NCI-H2029 (cell line): ENCODE measurements at places on chromosomes 5 and 9.

DNA sequence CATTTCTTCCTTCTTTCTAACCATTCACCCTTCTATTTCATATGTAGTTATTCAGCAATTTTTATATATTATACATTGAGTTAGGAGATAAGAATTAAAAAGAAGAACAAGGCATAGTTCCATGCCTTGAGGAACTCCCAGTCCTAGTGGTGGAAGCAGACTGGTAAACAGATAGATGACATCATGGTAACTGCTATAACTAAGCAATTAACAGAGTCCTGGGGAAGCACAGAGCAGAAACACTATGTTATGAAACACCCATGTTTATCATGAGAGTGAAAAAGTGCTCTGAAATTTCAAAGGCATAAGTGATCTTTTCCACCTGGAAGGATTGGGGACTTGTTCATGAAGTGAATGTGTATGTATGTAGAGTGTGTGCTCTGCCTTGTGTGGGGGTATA is 14.6 kb downstream of the PAPPA start:
- no peak for DNase-seq

DNA sequence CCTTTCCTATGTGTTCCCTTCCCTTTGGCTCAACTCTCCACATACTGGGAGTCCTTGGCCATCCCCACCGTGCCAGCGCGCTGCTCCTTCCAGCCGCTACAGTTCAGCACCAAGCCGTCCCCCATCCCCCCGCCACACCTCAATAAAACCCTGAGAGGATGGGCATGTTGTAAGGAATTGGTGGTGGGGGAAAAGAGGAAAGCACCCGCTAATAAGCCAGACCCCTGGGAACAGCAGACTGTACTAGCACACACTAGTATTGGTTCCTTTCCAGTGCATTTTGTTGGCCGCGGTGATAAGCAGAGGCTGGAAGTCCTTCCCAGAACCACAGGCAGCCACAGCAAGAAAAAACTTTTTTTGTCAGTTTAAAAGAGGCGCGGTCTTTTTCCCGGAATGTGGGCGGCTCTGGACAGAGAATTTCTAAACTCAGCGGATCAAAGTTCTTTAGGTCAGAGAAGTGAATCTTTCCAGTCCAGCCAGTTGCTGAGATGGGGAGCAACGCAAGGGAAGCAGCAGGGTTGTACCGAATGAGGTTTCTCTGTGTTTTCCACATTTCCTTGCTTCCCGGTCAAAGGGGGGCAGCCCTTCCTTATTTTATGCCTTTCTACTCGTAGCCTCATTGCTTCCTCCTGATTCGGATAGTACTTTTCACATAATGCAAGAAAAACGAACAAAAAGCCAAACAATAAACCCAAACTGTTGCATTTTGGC is 2.1 kb downstream of the CHSY3 start:
- DNase-seq = no peak

DNA sequence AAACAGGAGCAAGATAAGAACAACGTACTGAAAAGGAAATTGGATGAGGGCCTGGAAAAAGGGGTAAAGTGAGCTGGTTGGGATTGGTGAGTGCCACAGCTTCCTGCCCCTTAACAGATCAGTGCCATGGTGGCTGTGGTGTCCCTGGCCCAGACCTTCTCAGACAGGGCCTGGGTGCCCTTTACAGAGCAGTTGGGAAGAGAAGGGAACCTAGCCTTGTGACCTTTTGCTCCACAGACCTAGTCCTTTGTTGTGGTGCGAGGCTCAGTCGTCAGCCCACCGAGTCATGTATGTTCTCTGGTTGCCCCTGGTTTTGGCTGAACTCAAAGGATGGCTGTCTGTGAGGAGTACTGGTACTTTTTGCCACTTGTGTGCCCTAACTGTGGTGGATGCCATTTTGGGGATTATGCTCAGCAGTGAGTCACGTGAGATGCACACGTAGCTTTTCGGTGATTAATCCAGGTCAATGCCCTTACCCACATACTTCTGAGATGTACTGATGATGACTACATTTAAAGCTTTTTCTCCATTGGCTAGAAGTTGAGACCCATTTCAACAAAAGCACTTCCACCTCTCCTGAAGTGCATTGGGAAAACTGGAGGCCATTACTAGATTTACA is 48.4 kb downstream of the EXOSC2 start:
- DNase-seq = no peak

GRCh38 chr9:3909966-3910650 is 384.3 kb upstream of the RFX3 start:
- DNase-seq = no peak

GRCh38 chr5:149452007-149452664 is 73.0 kb upstream of the IL17B start:
- no peak for DNase-seq

DNA sequence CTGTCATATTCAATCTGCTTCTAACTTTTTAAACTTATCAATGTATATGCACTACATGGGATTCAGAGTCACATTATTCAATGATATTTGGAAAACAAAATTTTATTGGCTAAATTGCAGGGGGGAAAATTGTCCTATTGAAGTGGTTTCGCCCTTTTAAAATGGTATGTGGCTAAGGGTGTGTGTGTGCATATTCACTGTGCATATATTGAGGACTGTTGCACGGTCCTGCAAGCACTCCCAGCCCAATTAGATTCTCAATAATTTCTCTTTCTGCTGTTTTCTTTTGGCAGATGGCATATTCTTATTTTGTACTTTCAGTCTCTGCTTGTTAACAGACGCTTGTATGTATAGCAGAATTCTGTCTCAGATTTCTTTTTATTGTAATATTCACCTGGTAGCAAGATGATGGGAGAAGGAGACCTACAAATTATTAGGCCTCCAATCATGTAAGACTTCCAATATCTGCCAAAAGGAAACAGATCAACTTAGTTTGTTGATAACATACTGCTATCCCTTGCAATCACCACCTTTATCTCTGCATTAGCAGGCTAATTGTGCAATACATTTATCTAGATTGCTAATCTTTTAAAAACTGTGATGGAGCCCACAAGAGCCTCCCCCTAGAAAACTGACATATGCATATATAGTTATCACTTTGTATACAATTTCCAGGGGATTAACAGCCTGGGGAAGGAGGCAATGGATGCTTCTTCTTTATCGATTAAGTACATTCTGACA is 411.5 kb downstream of the PLK2 start:
- DNase-seq = no peak

DNA sequence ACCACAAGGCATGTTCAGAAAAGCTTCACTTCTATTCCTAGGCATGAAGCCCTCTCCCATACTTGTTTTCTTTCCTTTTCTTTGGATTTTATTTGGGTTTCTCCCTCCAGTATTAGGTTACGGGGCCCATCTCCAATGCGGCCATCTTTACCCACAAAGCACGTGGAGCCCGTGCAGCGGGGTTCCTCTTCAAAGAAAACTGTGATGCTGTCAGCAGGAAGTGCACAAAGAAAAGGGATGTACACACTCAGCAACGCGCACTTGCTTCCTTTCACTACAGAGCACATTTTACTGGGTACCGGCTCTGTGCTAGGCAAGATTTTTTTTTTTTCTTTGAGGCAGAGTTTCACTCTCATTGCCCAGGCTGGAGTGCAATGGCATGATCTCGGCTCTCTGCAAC is 106.6 kb downstream of the COL23A1 start:
- DNase-seq = no peak

DNA sequence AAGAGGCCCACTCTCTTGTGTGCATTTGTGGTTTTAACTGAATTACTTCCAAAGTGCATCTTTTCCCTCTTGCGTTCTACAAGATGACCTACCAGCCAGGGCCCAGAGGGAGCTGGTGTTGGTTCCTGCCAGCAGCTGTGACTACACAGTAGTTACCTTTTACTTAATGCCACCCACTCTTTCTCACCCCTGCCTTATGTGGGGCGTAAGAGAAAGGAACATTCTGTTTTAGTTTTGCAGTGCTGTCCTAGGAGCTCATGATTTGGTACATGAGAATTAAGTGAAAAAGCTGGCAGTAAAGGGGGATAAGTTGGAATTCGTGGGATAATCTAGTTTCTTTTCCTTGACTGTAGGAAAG is 45.4 kb downstream of the RCL1 start:
- DNase-seq = no peak

DNA sequence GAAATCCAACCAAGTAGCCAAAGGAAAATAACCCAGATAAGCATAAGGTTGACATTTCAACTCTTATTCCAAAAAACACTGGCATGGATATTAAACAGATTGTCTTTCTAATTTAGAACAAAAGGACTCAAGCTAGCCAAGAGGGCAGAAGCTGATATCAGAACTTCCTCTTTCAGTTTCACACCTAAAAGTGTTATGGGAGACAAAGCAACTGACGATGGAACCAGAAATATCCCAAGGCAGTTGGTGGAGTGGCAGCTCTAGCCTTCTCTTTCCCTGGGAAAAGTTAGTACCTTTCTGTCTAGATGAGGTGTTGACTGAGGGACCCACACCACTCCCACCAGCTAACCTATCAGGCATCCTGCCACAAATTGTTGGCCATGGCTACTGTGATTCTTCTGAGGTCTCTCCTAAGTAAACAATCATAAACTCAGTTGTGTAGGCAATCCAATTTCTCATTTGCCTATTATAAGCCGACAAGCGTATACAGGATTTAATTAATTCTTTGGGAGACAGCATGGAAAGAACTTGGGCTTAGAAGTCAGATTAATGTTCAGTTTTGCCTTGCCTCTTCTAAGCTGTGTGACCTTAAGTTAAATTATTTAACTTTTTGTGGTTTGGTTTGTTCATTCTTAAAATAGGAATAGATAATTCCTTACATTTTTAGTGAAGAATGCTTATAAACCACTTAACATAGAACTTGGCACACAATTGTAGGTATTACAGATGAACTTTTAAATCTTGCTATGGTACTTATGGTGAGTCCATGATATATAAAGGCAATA is 110.9 kb upstream of the ADAMTSL1 start:
- peak; percentile 1 for DNase-seq

- no peak for DNase-seq
Measured at GRCh38 chr5:180352116-180353047, 754 bp downstream of the GFPT2 start.

DNA sequence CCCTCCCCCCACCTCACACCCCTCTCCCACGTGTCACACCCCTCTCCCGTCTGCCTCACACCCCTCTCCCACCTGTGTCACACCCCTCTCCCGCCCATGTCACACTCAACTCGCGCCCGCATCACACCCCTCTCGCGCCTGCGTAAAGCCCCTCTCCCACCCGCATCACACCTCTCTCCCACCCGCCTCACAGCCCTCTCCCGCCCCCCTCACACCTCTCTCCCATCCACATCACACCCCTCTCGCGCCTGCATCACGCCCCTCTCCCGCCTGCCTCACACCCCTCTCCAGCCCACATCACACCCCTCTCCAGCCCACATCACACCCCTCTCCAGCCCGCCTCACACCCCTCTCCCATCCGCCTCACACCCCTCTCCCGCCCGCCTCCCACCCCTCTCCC is 173.5 kb upstream of the FOXD4L5 start:
- no peak for DNase-seq

GRCh38 chr5:171954721-171955120 is 51.7 kb downstream of the FBXW11 start:
- DNase-seq = no peak

GRCh38 chr5:142201471-142201887 is 92.9 kb downstream of the NDFIP1 start:
- no peak for DNase-seq

DNA sequence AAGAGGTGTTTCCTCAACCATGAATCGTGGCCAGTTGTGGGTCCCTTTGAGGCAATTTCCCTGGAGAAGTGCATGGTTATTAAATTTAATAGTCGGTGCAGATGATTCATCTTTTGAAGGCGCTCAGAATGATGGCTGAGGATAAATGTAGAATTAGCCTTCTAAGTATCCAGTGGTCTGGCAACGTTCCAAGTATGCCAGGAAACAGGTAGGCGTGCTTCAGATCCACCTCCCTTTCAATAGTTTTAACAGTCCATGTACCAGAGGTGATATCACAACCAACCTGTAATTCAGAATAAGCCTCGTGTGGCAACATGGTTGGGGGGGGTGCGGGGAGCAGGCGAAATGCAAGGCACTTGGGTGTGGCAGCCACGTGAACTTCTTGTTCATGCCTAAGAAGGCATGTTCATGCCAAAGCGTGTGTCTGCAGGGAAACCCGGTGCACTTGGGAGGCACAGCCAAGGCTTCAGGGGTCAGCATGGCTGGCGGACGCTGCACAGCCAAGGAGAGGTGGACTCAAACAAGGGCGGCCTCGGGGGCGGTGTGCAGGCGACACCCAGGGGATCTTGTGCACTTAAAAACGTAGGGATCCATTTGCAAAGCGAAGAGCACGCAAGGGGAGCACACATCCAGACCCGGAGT is 5.2 kb upstream of the NKD2 start:
- DNase-seq = peak; percentile 92

GRCh38 chr5:108728566-108729241 is 19.0 kb upstream of the FER start:
- DNase-seq = no peak

DNA sequence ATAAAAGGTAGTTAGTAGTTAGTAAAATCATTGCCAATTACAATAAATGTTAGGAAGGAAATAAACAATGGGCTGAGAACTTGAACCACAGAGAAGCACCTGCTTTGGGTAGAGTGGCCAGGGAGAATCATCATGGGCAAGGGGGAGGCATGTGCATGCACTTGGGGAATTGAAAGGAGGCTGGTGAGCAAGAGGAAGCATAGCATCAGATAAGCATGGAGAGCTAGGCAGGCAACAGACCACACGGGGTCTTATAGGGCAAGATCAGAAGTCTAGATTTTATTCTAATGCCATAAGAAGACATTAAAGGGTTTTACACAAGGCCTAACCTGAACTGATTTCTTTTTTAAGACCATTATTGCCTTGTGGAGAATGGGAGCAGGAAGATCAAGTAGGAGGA is 93.4 kb downstream of the PIP5K1B start:
- no peak for DNase-seq

- no peak for DNase-seq
Measured at GRCh38 chr5:150338546-150338945, 19.0 kb upstream of the TCOF1 start.

GRCh38 chr5:169591636-169592035 is 8.1 kb downstream of the SPDL1 start:
- no peak for DNase-seq

- no peak for DNase-seq
Measured at GRCh38 chr5:51678330-51678729, 295.1 kb downstream of the ISL1 start.

DNA sequence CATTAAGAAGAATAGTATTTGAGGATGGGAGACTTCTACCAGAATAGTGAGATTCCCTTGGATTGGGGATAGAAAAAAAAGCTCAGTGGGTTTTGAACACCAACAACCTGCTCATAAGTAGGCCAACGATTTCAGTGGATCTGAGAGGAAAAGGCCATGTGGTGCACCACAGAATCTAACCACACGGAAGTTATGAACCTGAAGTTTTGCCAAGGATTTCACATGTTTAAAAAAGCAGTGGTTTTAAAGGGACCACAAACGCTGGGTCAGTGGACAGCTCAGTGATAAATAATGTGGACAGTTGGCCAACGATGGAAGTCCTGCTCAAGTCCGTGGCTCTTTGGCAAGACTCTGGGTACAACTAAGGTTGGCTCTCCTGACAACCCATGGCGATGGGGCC is 107.2 kb upstream of the TXNDC8 start:
- DNase-seq = no peak

- no peak for DNase-seq
Measured at GRCh38 chr5:78003450-78003849, 227.3 kb upstream of the TBCA start.

- no peak for DNase-seq
Measured at GRCh38 chr9:99262949-99263418, 40.9 kb downstream of the SEC61B start.
